Activated CD4-positive, alpha-beta T cell treated with anti-CD3 and anti-CD28 coated beads for 4 hours (primary cell): ENCODE measurements at places on chromosomes 4 and X.

DNA sequence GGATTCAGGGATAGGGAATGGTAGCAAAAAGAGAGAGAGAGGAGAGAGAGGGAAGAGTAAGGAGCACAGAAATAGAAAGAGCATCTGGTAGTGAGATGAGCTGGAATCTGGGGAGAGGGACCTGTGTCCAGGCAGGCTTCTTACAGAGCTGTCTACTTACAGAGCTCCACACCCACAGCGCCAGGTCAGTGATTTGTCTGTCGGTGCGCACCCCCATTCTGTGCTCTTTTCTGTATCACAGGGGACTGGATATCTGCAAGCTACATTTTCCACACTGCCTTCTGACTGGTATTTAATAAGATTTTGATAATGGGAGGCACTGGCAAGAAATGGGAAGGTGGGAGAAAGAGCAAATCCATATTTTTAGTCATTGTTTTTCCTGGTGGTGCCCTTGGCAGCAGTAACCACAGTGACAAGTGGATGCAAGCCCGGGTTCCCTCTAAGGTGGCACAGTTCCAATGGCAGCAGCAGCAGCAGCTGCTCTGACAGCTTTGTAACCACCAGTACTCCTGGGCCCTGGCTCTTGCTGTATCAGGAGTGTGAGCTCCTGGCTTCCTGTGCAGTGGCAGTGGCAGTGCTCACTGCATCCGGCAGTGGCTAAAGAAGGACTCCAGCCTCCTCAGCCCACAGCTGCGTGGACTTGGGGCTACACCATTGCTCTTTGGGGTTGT lies 300.5 kb downstream of the TRIML1 start:
- no peak for DNase-seq

DNA sequence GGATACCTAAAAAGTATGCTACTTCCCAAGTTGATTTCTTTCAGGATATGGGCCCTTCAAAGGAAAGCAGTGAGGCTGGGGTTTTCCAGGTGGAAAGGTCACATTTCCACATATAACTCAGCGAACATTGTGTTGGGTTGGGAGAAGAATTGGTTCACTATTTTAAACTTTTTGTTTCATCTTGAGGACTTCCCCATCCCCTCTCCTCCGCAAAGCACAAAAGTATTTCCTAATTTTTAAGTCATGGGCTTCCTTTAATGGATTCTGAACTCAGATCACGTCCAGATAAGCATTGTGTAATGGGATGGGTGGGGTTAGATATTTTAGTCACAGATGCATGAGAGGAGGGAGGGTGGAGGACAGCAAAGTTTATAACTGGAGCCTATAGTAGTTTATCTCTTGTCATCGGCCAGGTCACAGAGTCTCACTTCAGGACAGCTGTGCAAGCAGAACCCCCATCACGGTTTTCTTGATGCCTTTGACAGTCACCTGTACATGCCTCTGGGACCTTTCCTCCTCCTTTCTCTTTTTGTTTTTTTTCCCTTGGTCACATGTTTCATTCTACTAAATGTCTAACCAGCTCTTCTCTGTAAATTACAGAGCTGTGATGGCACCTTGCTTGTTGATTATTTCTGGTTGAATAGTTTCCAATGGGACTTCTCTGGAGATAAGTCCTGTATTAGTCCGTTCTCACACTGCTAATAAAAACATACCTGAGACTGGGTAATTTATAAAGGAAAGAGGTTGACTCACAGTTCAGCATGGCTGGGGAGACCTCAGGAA lies 115.4 kb downstream of the PTTG2 start:
- no peak for DNase-seq

GRCh38 chr4:85701861-85702321 lies 226.9 kb downstream of the ARHGAP24 start:
- no peak for DNase-seq

DNA sequence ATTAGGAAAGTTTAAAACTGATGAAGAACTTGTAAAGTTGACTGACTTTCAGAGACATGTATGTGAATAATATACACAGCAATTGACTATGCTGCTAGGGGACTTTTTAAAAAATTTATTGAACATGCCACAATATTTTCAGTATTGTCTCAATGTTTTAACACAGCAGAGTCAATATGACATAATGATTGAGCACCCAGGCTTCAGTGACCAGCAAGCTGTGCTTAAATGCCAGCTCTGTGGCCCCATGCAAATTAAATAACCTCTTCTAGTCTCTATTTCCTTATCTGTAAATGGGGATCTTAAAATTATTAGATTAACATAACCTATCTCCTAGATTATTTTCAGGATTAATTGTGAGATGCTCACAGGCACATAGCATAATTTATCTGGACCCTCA lies 56.8 kb upstream of the TXK start:
- DNase-seq = no peak

- peak; percentile 32 for DNase-seq
Measured at GRCh38 chrX:49308604-49309269, 5.3 kb downstream of the GAGE10 start.

- no peak for DNase-seq
Measured at GRCh38 chr4:117987464-117987863, 46.8 kb upstream of the NDST3 start.

GRCh38 chrX:28854637-28855036 lies 267.4 kb downstream of the IL1RAPL1 start:
- DNase-seq = no peak

DNA sequence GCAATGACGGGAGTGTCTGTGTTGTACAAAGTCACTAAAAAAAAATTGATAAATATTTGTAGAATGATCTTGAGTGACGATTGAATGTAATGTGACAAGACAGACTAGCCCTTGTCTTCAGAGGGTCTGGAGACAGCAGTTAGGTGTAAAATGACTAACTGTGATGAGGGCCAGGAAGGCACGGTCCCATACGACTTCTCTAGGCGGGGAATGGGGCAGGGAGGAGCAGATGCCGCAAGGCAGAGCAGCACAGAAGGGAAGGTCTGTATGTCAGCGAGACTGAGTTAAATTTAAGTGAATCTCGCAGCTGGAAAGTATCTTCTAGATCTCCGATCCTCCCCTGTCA lies 405 bp downstream of the CENPE start:
- no peak for DNase-seq

DNA sequence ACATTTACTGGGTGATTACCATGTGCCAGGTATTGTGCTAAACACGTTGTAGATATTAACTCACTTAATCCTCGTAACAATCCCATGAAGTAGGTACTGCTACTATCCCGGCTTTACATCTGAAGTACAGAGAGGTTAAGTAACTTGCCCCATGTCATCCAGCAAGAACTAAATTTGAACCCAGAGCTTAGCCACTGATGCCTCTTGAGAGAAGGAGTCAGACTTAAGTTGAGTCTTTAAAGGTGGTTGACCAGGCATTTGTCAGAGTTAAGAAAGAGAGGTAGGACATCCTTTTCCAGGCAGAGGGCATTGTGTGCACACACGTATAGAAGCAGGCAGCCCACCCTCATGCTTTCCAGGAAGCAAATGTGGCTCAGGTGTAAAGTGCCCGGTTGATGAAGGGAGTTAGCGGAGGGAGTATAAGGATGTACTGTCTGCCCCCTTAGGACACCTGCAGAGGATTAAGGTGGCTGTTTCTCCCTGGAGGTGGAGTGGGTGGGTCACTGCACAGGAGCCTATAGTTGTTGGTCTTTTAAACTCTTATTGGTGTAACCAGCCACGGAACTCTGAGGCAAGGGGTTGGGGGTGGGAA lies 335 bp upstream of the CD38 start:
- no peak for DNase-seq
